ENCODE measurements at places on chromosomes 4 and X.

DNA sequence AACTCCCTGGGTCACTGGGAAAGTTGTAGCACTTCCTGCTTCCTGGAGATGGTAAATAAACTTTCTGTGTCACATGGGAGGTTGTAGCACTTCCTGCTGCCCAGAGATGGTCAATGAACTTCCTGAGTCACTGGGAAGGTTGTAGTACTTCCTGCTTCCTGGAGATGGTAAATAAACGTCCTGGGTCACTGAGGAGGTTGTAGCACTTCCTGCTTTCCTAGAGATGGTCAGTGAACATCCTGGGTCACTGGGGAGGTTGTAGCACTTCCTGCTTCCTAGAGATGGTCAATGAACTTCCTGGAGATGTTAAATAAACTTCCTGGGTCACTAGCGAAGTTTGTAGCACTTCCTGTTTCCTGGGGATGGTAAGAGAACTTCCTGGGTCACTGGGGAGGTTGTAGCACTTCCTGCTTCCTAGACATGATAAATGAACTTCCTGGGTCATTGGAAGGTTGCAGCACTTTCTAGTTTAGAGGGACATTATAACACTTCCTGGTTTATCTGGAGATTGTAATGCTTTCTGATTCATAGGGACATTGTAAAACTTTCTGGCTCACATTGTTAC lies 62.3 kb upstream of the CD99 start:
- no peak for DNase-seq

DNA sequence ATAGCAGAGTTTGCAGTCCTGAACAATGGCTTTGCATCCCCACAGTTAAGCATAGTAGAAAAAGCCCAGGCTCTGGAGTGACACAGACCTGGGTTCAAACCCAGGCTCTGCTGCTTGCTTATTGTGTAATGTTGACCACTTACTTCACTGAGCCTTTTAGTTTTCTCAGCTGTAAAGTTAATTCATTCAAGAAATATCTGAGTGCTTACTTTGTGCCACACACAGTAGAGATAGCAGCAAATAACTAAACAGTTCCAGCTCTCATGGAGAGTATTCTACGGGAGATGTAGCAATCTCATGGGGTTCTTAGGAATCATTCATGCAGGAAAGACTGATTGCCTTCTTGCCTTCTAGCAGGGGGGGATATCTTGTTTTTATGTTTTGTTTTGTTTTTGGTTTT lies 63.2 kb downstream of the SLC9A6 start:
- no peak for DNase-seq

GRCh38 chrX:151871244-151871643 lies 41.4 kb upstream of the MAGEA4 start:
- DNase-seq = no peak

DNA sequence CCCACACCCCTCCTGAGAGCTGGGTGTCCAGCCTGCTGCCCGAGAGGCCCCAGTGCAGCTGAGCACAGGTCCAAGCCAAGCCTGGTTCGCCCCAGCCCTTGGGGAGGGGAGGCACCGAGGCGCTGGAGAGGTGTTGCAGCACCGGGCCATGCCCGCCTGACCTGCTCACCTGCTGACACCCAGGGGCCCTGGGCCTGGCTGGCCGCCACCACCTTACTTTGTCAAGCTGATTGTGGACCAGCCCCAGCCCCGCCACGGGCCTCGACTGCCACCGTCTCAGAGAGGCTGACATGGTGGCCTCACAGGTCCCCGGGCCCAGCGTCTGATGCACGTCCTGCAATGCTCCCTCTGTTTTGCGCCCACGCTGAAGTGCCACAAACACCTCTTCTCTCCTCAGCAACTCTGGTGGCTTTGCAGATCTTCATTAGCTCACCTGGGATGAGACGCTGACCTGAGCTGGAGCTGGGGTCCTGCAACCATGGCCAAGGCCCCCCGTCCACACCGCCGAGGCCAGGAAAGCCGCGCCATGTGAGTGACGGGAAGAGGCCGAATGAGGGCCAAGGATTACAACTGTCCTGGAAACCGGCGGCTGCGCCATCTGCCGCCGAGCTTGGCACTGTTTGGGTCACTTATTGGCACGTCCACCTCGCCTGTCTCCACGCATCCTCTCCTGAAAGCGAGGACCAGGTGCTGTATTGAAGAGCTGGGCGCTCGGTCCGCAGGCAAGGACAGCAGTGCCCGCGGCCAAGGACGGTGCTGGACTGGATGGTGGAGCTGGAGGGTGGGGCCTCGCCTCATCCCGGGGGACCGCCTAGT lies 7.6 kb downstream of the CPLX1 start:
- no peak for DNase-seq

- DNase-seq = no peak
Observed at GRCh38 chrX:18692541-18692940, 14.9 kb upstream of the PPEF1 start.

DNA sequence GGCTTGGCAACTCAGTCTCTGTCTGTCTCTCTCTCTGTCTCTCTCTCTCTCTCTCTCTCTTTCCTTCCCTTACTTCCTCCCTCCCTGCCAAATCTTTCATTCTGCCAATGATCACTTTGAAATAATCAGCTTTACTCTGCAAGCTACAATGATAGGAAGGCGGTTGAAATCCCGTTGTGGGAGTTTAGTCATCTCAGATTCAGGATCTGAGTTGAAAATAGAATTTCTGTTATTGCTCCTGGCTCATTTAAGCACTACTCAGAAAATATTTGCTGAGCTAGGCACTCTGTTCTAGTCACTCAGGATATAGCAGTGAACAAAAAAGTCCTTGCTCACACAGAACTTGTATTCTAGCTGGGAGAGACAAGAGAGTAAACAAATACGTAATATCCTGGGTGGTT lies 56.3 kb upstream of the DCTD start:
- DNase-seq = no peak
